Prostate gland (tissue), 2 donors: ENCODE measurements at places on chromosomes 3 and 15. TPM values are rescaled to one million over a fixed set of nuclear protein-coding genes. Genes with fewer than 3 reads are reported as not detected.
A peak's percentile ranks its signal among the peaks of the same experiment; 100 is the strongest.

FOXL2NB gene
- total RNA-seq, result not detected

NRROS gene
- 5.5 TPM for total RNA-seq

HIGD2B gene
- 0.51 TPM for total RNA-seq

- no peaks in the 10 kb centered on the region for H3K27me3 ChIP-seq
- no peak overlapping the region for H3K27ac ChIP-seq
- no peaks in the 10 kb centered on the region for H3K4me1 ChIP-seq
- H3K4me3 ChIP-seq, result no peak overlapping the region
- H3K36me3 ChIP-seq, result no peaks in the 10 kb centered on the region
These were observed 12.9 kb upstream of the MB21D2 start for GRCh38 chr3:192930577-192930976.

GRCh38 chr3:53181024-53181371 is 20.0 kb downstream of the PRKCD start:
- H3K4me3 ChIP-seq, result no peak overlapping the region
- peaks cover 20% of the 10 kb centered on the region for H3K36me3 ChIP-seq
- no peak for DNase-seq
- H3K27me3 ChIP-seq, result no peaks in the 10 kb centered on the region

- no peak overlapping the region for H3K27ac ChIP-seq
- DNase-seq, result peak; percentile 6
- H3K4me3 ChIP-seq, result no peak overlapping the region
- no peaks in the 10 kb centered on the region for H3K27me3 ChIP-seq
These were observed 7.0 kb downstream of the SUCLG2 start for GRCh38 chr3:67647390-67647878.

- no peak for DNase-seq
- H3K27ac ChIP-seq, result no peak overlapping the region
- H3K4me3 ChIP-seq, result no peak overlapping the region
- peaks cover 16% of the 10 kb centered on the region for H3K36me3 ChIP-seq
These were observed 4.4 kb downstream of the DALRD3 start for GRCh38 chr3:49013738-49014660.

- no peak overlapping the region for H3K27ac ChIP-seq
- peaks cover 3% of the 10 kb centered on the region for H3K27me3 ChIP-seq
- no peak overlapping the region for H3K4me3 ChIP-seq
- DNase-seq, result no peak
- no peaks in the 10 kb centered on the region for H3K4me1 ChIP-seq
- H3K36me3 ChIP-seq, result no peaks in the 10 kb centered on the region
These were observed 293.6 kb downstream of the FGF12 start for GRCh38 chr3:192433704-192434103.

DNA sequence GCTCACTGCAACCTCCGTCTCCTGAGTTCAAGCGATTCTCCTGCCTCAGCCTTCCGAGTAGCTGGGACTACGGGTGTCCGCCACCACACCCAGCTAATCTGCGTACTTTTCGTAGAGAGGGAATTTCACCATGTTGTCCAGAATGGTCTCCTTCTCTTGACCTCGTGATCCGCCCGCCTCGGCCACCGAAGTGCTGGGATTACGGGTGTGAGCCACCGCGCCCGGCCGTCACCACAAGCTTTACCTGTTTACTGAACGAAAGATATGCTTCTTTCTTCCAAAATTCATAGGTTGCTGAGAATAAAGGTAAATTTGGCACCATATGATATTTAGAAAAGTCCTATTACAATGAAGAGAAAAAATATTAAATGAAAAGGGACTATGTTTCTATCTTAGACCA is 333.5 kb upstream of the EPHA6 start:
- no peak overlapping the region for H3K4me3 ChIP-seq
- no peaks in the 10 kb centered on the region for H3K36me3 ChIP-seq
- no peaks in the 10 kb centered on the region for H3K4me1 ChIP-seq
- DNase-seq, result no peak

DNA sequence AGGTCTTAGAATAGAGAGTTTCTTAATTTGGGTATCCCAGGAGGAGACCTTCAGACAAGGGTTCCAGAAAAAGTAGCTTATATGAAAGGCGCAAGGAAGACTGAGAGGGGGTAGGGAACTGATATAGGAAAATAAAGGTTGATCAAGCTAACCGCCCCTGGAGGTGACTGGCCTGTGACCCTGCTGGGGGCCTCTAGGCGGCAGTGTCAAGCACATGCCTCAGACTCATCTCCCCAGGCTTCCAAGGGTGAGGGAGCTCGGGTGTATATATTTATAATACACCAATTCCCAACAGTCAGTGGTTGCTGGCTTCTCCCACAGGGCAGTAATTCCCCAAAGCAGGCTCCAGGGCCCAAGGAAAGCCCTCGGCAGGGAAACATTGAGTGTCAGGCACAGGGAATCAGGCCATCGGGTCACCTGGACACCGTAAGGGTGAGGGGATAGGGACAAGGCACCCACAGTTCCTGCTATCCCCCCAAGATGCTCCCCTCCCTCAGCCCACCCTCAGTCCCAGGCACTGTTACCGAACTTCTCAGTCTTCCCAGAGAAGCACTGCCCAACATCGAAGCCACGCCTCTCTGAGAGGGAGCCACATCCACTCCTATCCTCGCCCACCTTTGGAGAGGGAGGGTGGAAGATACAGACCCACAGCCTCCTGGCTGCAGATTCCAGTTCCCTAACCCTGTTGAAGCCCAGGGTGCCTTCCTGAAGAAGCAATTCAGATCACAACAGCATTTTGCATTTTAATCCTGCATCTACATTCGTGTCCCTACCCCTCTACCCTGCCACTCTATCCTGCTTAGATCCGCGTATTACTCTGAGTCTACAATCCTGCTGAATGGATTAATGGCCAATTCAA is 19.5 kb upstream of the CAV3 start:
- H3K4me3 ChIP-seq, result no peak overlapping the region
- no peak overlapping the region for H3K27ac ChIP-seq
- no peaks in the 10 kb centered on the region for H3K27me3 ChIP-seq
- H3K4me1 ChIP-seq, result peaks cover 4% of the 10 kb centered on the region

DNA sequence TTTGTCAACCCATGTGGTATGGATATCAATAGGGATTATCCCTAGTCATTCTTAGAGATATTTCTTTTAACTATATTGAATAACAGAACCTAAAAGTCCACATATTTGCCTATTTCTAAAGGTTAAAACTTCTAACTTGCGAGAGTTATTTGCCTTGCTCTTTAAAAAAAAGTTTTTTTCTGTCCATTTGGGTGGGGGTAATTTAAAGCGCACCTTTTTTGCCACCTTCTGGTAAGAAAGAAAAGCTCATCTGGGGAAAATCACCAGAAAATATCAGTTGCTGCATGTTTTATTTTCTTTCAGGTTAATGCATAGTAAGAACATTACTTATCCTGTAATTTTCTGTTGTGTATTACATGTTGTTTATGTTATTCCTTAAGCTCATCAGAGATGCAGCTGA is 242.0 kb upstream of the GOLGA6L4 start:
- DNase-seq, result no peak
- H3K4me3 ChIP-seq, result no peak overlapping the region
- H3K36me3 ChIP-seq, result no peaks in the 10 kb centered on the region
- H3K27me3 ChIP-seq, result no peaks in the 10 kb centered on the region
